Activated CD4-positive, alpha-beta memory T cell treated with anti-CD3 and anti-CD28 coated beads, Interleukin-2, amount 10 ng/mL, durations not matched to agents 7 days and 5 days (primary cell): ENCODE measurements at places on chromosomes 7 and 10. TPM values are rescaled to one million over a fixed set of nuclear protein-coding genes. Genes with fewer than 3 reads are reported as not detected.

DNA sequence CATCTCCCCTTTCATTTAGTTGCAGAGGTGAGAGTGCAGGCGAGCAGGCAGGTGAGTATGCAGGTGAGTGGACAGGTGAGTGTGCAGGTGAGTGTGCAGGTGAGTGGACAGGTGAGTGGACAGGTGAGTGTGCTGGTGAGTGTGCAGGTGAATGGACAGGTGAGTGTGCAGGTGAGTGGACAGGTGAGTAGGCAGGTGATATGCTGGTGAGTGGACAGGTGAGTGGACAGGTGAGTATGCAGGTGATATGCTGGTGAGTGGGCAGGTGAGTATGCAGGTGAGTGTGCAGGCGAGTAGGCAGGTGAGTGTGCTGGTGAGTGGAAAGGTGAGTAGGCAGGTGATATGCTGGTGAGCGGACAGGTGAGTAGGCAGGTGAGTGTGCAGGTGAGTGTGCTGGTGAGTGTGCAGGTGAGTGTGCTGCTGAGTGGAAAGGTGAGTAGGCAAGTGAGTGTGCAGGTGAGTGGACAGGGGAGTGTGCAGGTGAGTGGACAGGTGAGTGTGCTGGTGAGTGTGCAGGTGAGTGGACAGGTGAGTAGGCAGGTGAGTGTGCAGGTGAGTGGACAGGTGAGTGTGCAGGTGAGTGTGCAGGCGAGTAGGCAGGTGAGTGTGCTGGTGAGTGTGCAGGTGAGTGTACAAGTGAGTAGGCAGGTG lies 165.6 kb downstream of the ADARB2 start:
- no peaks in the 10 kb centered on the region for H3K36me3 ChIP-seq
- no peak overlapping the region for H3K27ac ChIP-seq
- H3K4me1 ChIP-seq: no peaks in the 10 kb centered on the region
- no peak overlapping the region for H3K4me3 ChIP-seq
- H3K27me3 ChIP-seq: no peaks in the 10 kb centered on the region

- DNase-seq: no peak
- no peaks in the 10 kb centered on the region for H3K27me3 ChIP-seq
- H3K36me3 ChIP-seq: no peaks in the 10 kb centered on the region
- H3K4me1 ChIP-seq: no peaks in the 10 kb centered on the region
- no peak overlapping the region for H3K27ac ChIP-seq
Observed at GRCh38 chr7:33421429-33421828, 292.1 kb downstream of the BBS9 start.

The OPALIN gene
- not detected for total RNA-seq

The TMEM184A gene
- total RNA-seq: not detected

DNA sequence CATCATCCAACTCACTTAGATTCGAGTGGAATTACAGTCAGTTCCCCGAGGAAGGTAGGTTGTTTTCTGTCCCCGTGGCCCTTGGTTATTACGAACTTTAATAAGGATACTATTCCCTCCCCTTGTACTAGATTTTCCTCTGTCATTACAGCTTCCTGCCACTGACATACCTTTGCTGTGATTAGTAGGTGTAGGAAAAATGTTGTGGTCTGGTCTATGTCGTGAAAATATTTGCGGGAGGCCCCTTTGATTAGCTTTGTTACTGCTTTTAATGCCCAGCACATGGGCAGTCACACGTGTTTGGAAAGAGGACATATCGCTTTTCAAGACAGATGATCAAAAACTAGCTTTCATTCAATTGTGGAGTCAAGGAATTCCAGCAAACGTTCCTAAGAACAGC lies 92.2 kb downstream of the GATA3 start:
- peaks cover 3% of the 10 kb centered on the region for H3K36me3 ChIP-seq
- no peak for DNase-seq
- no peaks in the 10 kb centered on the region for H3K4me1 ChIP-seq
- no peak overlapping the region for H3K4me3 ChIP-seq
- no peak overlapping the region for H3K27ac ChIP-seq

- no peak overlapping the region for H3K27ac ChIP-seq
- H3K27me3 ChIP-seq: no peaks in the 10 kb centered on the region
- H3K36me3 ChIP-seq: no peaks in the 10 kb centered on the region
- H3K4me3 ChIP-seq: no peak overlapping the region
Observed at GRCh38 chr10:12568391-12569009, 219.2 kb downstream of the CAMK1D start.

- H3K4me3 ChIP-seq: no peak overlapping the region
- DNase-seq: no peak
- no peaks in the 10 kb centered on the region for H3K4me1 ChIP-seq
- no peaks in the 10 kb centered on the region for H3K27me3 ChIP-seq
Observed at GRCh38 chr7:42082144-42082543, 154.9 kb downstream of the GLI3 start.

The MARCHF5 gene
- 29.3 TPM for total RNA-seq

DNA sequence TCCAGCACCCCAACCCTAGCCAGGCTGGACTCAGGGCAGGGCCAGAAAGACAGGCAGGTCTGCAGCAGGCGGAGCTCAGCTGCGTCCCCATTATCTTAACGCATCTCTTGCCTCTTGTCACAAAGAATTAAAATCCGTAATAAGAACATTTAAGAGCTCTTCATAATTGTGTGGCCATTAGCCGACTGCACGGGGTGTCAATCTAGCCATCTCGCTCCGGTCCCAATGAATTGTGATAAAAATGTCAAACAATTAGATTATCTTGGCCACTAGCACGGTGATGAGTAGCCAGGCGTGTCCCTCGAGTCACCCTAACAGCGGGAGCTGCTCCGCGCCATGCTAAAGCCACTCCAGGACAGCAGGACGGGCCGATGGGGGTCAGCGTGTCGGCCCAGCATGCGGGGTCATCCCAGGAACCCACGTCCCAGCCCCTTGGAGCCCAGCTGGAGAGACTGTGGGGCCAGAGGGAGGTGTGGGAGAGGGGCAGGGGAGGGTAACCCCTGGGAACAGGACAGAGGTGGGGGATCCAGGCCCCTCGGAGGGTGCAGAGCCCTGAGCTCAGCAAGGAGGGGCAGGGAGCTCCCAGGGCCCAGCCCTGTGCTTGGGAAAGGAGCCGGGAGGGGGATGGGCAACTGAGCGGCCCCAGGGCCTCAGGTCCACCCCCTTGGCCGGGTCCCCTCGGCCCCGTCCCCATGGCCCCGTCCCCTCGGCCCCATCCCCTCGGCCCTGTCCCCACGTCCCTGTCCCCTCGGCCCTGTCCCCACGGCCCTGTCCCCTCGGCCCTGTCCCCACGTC lies 17.7 kb upstream of the NKX6-2 start:
- H3K36me3 ChIP-seq: no peaks in the 10 kb centered on the region
- DNase-seq: no peak
- no peak overlapping the region for H3K4me3 ChIP-seq
- H3K4me1 ChIP-seq: no peaks in the 10 kb centered on the region
- H3K27me3 ChIP-seq: no peaks in the 10 kb centered on the region
- no peak overlapping the region for H3K27ac ChIP-seq

GRCh38 chr7:36289833-36290661 lies 99.6 kb upstream of the ANLN start:
- peaks cover 5% of the 10 kb centered on the region for H3K36me3 ChIP-seq
- no peak overlapping the region for H3K27ac ChIP-seq
- peaks cover 63% of the 10 kb centered on the region for H3K4me1 ChIP-seq

DNA sequence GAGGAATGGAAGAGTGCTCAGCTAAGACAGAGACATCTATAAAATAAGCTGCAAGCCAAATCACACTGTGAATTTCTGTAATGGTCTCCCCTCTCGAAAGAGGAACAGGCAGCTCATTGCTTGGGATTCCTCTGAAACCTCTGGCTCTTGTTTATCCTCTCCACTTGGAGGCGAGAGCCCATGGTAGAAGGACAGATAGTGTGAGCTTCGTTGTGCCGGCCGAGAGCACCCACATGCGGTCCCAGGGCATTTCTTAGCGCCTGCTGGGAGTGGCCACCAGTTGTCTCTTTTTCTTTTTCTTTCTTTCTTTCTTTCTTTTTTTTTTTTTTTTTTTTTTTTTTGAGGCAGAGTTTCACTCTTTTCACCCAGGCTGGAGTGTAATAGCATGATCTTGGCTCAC lies 26.2 kb downstream of the CNPY1 start:
- no peaks in the 10 kb centered on the region for H3K4me1 ChIP-seq
- H3K36me3 ChIP-seq: no peaks in the 10 kb centered on the region

- no peaks in the 10 kb centered on the region for H3K4me1 ChIP-seq
- DNase-seq: no peak
- no peak overlapping the region for H3K4me3 ChIP-seq
- H3K36me3 ChIP-seq: no peaks in the 10 kb centered on the region
- no peaks in the 10 kb centered on the region for H3K27me3 ChIP-seq
- H3K27ac ChIP-seq: no peak overlapping the region
Observed at GRCh38 chr10:52210161-52210560, 103.9 kb upstream of the DKK1 start.

DNA sequence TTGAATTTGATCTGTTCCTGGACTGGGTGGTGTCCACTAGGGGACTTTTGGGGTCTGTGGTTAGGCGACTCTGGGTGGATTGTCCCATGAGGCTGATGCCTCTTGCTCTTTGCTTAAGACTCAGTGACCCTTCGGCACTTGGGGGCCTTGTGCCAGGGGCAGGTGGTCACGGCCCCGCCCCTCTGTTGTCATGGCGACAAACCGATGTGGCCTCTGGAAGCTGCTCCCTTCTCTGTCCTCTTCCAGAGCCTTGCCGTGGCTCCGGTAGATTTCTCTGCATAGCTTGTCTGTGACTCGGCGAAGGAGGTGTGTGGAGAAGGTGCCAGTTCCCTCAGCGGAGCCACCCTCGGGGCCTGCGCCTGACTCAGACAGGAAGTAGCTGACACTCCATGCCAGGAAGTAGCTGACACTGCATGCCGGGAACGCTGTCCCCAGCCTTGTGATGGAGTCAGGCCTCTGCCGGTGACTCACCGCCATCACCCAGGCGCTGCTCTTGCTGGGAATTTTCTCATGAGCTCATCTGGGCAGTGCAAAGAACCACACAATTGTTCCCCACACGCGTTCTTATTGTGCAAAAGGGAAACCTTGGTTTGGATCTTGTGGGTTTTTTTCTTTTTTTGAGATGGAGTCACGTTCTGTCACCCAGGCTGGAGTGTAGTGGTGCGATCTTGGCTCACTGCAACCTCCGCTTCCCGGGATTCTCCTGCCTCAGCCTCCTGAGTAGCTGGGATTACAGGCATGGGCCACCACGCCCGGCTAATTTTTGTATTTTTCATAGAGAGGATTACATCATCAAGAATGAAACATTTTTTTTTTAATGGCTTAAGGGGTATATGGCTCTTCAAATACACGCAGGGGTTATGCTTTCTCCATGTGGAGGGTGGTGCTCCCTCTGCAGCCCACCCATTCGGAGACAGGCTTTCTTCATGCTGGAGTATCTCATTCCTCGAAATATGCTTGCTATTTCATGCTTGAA lies 72.6 kb downstream of the PFKFB3 start:
- DNase-seq: peak; percentile 92
- peak overlapping the region; percentile 60 for H3K4me3 ChIP-seq
- H3K36me3 ChIP-seq: peaks cover 17% of the 10 kb centered on the region
- peaks cover 72% of the 10 kb centered on the region for H3K4me1 ChIP-seq
- H3K27me3 ChIP-seq: no peaks in the 10 kb centered on the region

GRCh38 chr10:94052866-94053791 lies 59.4 kb downstream of the PLCE1 start:
- no peak overlapping the region for H3K4me3 ChIP-seq
- H3K4me1 ChIP-seq: no peaks in the 10 kb centered on the region
- peaks cover 11% of the 10 kb centered on the region for H3K27me3 ChIP-seq
- no peaks in the 10 kb centered on the region for H3K36me3 ChIP-seq
- DNase-seq: no peak

DNA sequence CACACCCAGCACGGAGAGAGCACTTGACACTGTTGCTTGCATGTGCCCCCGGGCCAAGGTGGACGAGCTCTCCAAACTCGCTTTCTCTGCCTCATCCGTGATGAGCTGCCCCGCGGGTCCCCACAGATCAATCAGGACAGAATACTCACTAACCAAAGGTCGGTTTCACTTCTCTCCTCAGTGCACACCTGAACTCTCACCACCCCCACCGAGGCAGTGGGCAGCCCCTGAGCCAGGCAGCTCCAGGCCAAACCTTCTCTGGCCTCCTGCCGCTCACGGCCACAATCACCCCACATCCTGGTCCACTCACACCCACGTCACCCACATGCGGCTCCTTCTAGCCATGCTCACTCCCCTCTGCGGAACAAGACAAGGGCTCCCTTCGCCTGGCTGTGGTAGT lies 443.9 kb downstream of the DNAJB6 start:
- no peaks in the 10 kb centered on the region for H3K4me1 ChIP-seq
- H3K27me3 ChIP-seq: peaks cover 2% of the 10 kb centered on the region
- H3K36me3 ChIP-seq: no peaks in the 10 kb centered on the region
- H3K27ac ChIP-seq: no peak overlapping the region
- no peak for DNase-seq

DNA sequence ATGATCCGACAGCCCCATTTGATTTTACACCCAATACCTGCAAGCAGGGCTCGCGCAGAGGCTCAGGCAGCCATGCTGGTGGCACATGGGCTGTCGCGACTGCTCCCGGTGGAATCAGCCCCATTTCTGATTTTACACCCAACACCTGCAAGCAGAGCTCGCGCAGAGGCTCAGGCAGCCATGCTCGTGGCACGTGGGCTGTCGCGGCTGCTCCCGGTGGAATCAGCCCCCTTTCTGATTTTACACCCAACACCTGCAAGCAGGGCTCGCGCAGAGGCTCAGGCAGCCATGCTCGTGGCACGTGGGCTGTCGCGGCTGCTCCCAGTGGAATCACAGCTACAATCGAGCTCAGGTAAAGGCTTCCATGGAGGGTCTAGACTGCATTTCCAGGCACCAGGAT lies 244.1 kb downstream of the PTPRN2 start:
- DNase-seq: no peak
- H3K4me3 ChIP-seq: no peak overlapping the region
- H3K4me1 ChIP-seq: no peaks in the 10 kb centered on the region
- H3K27me3 ChIP-seq: no peaks in the 10 kb centered on the region

GRCh38 chr7:61576-62360 lies 130.6 kb upstream of the FAM20C start:
- no peaks in the 10 kb centered on the region for H3K36me3 ChIP-seq
- H3K27ac ChIP-seq: no peak overlapping the region
- no peaks in the 10 kb centered on the region for H3K4me1 ChIP-seq
- H3K27me3 ChIP-seq: no peaks in the 10 kb centered on the region
- no peak for DNase-seq

- no peaks in the 10 kb centered on the region for H3K27me3 ChIP-seq
- no peak for DNase-seq
- peaks cover 3% of the 10 kb centered on the region for H3K4me1 ChIP-seq
- H3K4me3 ChIP-seq: no peak overlapping the region
- H3K36me3 ChIP-seq: peaks cover 32% of the 10 kb centered on the region
Observed at GRCh38 chr10:15112657-15113056, 15.5 kb downstream of the RPP38 start.

The LIPM gene
- total RNA-seq: not detected

The AGAP9 gene
- total RNA-seq: 5.6 TPM

The CFAP46 gene
- not detected for total RNA-seq

The GJC3 gene
- not detected for total RNA-seq
